ENCODE measurements at places on chromosomes 2 and 18.
A peak's percentile ranks its signal among the peaks of the same experiment; 100 is the strongest.

- no peak for DNase-seq
Observed at GRCh38 chr2:165003443-165004130, 48.3 kb upstream of the SLC38A11 start.

GRCh38 chr18:55839343-55839742 lies 251.4 kb upstream of the TCF4 start:
- no peak for DNase-seq

DNA sequence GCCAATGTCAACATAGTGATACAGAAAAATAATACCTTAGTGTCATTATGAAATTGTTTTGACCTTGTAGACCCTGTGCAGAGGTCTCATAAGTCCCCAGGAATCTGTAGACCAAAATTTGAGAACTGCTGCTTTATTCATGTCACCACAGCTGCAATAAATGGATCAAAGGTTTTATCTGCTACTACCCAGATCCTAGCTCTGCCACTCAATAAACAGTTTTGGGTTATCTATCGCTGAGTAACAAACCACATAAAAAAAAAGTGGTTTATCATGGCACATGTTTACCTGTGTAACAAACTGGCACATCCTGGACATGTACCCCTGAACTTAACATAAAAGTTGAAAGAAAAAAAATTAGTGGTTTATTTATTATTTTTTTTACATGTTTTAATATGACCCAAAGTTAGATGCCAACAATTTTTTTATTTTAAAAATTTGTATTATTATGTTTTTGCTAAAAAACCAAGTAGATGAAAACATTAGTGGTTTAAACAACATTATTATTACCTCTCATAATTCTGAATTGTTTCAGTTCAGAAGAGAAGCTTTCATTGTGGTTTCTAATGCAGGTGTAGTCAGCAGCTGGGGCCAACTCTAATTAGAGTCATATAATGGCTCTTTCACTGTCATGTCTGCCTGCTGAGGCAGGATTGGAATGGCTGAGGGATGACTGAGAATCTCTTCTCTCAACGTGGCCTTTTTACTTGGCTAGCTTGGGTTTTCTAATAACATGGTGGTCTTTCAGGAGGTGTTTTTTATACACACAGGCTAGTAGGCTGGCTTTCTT lies 103.3 kb upstream of the SLC38A11 start:
- DNase-seq = no peak

DNA sequence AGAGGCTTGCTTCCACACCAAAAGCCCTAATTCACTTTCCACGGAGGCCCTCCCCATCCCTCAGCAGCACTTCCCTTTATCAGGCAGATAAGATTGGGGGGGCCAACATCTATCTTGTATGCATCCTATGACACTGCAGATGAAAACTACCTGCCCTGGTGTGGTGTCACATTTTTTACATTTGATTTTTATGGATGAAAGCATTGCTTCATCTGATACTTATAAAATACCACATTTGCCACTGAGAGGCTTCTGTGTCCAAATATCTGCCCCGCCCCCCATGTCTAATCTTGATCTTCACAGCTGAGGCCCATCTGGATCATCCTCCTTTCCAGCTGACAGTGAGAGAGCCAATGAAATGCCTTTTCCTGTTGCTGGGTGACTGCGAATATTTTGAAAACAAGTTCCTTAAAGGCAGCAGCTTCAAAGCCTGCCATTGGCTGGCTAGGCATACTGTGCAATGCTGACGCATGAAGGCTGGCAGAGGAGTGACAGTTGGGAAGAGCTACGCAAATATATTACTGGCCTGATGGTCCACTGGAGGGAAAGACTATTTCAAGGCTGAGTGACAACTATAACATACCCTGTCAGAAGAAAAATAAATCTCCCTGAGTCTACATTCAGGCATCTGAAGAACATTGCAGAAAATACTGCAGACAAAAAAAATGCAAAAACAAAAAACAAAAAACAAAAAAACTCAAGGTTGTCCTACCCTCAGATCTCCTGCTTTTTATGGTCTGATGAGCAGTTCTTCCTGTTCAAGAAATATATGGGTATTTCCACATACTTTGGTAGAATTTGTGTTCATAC lies 318.7 kb downstream of the PDE11A start:
- no peak for DNase-seq

DNA sequence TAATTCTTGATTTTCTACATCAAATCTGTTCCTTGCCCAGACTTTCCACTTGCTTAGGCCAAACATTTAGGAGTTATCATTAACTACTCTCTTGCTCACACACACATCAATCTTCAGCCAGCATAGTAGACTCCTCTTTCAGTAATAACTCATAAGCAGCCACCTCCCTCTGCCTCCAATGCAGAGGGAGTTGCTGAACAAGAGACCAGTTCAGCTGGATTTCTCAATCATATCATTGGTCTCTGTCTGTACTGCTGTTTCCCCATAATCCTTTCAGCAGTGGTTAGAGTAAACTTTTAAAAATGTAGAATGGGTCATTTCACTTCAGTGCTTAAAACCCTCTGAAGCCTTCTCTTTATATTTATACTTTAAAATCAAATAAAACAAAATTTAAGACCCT lies 112.9 kb downstream of the SLC39A10 start:
- no peak for DNase-seq

DNA sequence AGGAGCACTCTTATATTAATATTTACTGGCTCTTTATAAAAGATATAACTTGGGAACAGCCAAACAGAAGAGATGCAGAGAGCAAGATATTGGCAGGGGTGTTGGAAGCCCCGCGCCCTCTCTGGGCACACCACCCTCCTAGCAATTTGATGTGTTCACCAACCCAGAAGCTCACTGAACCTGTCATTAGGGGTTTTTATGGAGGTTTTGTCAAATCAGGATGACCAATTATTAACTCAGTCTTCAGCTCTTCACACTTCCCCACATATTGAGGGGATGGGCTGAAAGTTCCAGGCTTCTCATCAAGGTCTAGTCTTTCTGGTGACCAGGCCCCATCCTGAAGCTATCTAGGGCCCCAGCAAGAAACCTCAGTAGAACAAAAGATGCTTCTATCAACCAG lies 10.9 kb upstream of the INO80D start:
- no peak for DNase-seq

GRCh38 chr18:6521803-6522418 lies 107.2 kb upstream of the L3MBTL4 start:
- no peak for DNase-seq

GRCh38 chr2:8529706-8530277 lies 152.1 kb upstream of the ID2 start:
- no peak for DNase-seq

DNA sequence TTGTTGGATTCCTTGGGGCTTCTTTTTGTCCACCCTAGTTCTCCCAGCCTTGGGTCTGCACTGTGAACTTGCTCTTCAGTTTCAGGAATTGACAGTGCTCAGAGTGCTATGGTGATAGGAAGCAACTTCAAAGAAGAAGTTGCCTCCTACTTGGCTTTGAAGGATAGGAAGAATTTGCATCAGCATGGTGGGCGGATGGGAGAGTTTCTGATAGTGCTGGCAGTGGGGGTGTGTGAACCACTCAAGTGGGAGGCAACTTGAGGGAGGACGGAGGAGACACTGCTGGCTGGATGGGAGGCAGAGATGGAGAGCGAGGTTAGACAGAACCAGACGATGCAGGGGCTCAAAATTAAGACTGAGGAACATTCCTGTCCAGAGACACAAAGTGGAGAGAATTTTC lies 164.4 kb upstream of the SKOR2 start:
- no peak for DNase-seq

DNA sequence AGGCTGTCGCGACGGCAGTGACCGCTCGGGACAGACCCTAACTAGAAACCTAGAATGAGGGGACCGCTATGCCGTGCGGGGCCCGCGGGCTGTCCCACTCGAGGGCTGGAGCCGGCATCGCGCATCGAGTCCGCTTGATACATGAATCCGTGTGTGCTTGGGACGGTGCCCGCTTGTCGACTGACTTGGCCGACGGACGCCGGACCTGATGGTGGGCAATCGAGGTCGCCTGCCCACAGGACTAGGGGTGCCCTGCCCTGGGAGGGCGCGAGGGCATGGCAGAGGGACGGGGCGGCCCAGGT lies 749 bp upstream of the PTMA start:
- DNase-seq = peak; percentile 23

GRCh38 chr18:22816266-22817176 lies 116.6 kb upstream of the RBBP8 start:
- no peak for DNase-seq

GRCh38 chr2:126676221-126677175 lies 20.5 kb downstream of the GYPC start:
- no peak for DNase-seq

- DNase-seq = no peak
Observed at GRCh38 chr18:62715436-62715758, at the start of gene PHLPP1. Gene PHLPP1 (plus strand): TSS chr18:62715541. CDS start chr18:62715684, 143 bp downstream.

- DNase-seq = no peak
Observed at GRCh38 chr18:12092398-12093229, 1.0 kb upstream of the ANKRD62 start.

- DNase-seq = no peak
Observed at GRCh38 chr18:48136827-48137373, 206.4 kb upstream of the SMAD2 start.

DNA sequence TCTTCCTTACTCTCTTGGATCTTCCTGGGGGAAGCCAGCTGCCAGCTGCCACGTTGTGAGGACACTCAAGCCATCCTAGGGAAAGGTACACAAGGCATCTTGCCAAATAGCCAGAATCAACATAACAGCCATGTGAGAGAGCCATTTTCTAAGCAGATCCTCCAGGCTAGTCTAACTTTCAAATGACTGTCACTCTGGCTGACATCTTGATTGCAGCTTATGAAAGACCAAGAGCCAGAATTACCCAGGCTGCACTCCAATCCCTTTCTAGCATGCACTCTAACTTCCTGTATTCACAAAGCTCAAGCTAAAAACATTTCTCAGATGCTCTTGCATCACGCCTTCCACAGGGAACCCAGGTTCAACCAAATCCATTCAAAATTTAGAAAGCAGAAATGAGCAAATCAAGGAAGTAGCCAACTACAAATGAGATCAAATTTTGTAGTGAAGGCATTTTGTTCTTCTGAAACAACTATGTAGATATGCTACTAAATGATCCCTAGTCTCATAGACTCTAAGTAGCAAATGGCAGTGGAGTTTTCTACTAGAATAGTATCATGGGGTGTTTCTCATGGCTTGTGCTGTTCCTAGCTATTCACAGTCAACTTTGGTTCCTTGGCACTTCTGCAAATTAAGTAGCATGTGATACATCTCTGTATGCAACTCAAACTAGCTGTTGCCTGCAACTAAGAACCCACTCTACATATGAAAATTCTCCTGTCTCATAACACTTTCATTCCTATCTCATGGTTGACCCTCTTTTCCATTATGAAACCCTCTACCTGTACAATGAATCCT lies 281.9 kb downstream of the ZEB2 start:
- no peak for DNase-seq

DNA sequence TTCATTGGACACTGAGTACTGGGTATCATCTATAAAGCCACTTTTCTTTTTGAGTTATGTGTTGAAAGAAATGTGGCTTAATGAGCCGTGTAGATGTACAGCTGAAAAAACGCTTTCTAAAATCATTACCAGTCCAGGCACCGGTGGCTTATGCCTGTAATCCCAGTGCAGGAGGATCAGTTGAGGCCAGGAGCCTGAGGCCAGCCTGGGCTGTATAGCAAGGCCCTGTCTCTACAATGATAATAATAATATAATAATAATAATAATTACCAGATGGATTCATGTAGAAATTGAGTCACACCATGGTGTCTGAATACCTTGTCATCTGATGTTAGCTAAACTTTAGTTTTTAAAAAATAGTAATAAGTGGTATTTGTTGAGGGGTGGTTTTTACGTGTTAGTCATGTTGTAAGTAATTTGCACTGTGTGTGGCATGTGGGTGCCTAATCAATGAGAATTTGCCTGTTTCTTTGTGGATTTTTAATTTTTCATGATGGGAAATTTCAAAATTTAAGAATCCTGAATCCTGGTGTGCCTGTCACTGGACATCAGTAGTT lies 30.1 kb downstream of the NCK2 start:
- no peak for DNase-seq

DNA sequence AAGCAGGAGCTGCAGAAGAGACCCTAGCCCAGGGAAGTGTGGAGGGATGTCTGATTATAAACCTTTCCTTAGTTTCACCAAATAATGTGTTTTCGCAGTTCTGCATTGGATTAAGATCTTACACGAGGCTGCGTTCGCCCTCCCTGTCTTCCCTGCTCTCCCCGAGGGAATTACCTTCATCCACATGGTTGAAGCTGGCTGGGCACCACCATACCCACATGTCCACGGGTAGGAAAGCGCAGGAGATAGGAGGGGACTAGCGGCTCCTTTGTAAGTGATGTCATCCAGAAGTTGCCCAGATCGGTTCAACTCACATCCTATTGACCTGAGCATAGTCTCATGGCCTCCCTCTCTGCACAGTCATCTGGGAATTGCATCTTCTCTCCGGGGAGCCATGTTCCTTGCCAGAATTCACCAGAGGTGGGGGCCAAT lies 1.1 kb downstream of the TTL start:
- DNase-seq = no peak

DNA sequence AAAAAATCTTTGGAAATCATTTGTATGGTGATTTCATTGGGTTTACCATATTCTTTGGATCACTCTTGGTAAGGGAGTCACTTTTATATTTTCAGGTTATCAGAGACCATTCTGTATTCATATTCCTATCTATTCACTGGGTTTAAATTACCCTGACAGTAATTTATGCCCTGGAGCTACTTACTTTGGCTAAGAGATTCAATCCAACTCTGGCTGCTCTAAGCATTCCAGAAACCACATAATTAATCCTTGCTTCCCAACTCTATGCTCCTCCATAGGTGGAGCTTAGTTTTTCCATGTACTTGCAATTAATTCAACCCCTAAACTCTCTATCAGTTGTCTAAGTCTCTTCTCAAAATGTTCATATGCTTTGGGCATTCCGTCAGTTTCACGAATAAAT lies 336.3 kb downstream of the AGPS start:
- no peak for DNase-seq

GRCh38 chr2:217685255-217685605 lies 317.6 kb downstream of the TNS1 start:
- no peak for DNase-seq

DNA sequence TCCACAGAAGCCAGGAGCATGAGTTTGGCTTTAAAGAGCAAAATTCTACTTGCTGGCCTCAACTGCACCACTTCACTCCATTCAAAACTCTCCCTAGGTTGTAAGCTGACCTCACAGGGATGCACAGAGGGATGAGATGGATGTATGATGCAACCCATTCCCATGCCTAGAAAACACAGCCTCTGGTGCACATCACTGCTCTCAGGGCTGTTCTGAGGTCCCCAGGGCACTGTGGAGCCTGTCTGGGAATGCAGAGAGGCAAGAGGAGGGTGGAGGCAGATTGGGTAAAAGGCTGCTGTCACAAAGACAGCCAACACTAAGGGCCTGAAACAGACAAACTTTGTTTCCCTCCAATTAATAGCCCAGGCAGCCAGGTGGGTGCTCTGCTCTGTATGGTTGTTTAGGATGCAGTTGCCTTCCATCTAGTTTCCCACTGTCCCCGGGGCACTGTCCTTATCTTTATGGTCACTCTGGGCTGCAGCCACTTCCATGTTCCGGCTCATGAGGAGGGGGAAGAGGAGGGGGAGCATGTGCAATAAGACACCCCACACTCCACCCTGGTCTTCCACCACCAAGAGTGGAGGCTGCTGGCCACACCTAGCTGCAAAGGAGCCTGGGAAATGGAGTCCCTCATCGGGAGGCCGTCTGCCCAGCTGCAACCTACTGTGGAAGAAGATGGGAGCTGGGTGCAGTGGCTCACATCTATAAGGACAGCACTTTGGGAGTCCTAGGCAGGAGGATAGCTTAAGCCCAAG lies 7.0 kb downstream of the GPR45 start:
- DNase-seq = no peak

Data from stimulated activated CD8-positive, alpha-beta memory T cell treated with anti-CD3 and anti-CD28 coated beads, Interleukin-2, amount 100 ng/mL, for 48 hours (primary cell).